Ovary (tissue), 10 donors: ENCODE measurements at places on chromosomes 5 and 9.

GRCh38 chr5:112862085-112862484, 998 bp downstream of the SRP19 start:
- DNase-seq, result no peak

DNA sequence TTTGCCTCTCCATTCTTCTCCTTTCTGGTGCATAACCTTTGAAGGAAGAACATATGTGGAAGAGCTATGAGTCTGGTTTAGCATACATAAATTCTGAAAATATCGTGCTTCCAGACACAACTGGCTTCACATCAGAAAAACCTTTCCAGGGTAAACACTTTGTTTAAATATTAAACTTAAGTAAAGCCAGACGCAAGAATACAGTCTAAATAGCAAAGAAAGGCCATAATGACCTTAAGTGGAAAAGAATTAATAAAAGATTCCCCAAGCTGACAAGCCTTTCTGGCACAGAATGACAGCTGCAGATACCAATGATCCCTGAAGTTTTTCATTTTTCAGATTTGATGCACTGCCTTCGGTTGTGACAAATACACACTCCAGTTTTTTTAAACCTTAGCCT, 13.5 kb upstream of the TSSK1B start:
- no peak for DNase-seq

- DNase-seq, result no peak
These were observed 103.3 kb downstream of the ZNF354C start for GRCh38 chr5:179163236-179164155.

GRCh38 chr9:96169901-96170300, 132.1 kb downstream of the HSD17B3 start:
- DNase-seq, result no peak

DNA sequence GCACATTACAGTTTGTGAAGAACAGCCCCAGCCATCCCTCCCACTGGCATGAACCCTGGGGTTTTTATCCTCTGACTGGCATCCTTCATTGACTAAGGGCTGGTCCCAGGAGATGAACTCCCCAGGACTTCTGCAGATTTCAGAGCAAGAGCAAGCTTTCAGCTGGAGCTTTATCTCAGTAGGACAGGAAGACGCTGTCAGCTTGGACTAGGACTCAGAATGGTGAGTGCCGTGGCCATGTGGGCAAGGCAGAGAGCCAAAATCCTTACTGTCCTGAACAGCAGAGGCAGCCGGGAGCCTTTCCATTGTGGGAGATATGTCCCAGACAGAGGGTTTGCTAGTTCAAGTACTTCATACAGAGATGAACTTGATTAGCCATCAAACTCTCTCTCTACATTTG, 3.2 kb upstream of the ACOT12 start:
- no peak for DNase-seq

- DNase-seq, result no peak
These were observed 448.4 kb downstream of the PSAT1 start for GRCh38 chr9:78745331-78745730.

GRCh38 chr5:148820461-148821395, 5.7 kb upstream of the ADRB2 start:
- DNase-seq, result no peak

DNA sequence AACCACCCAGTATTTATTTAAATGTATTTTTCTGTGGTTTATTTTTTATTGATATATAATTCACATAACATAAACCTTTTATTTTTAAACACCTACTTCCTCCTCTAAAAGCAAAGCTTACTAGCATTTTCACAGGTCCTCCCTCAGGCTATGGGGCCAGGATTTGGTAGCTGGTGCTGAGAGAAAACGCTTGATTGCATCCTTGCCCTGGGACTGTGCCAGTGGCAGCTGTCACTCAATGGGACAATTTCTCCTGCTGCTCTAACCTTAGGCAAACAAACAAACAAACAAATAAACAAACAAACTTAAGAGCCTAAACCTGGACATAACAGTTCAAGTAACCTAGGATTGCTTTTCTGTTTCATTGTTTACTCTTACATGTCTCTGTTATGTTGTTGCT, 102.7 kb downstream of the FOCAD start:
- DNase-seq, result no peak

- DNase-seq, result no peak
These were observed 54.0 kb downstream of the SLC22A5 start for GRCh38 chr5:132423438-132423898.

DNA sequence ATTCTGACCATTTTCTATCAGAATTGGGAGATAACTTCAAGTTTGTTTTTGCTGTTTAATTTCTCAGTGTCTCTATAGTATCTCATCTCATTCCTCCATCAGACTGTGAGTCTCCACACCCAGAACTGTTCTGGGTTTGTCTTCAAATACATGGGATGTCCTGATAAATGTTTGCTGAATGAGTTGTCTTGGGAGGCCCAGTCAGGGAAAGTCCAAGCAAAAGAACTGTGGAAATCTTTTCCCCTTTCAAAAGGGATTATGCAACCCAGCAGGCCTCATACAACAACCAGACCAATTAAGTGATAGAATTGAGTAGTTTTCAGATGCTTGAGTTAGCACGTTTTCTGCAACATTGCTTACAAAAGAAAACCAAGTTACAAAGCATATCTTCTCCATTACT, 324.4 kb downstream of the BRINP1 start:
- no peak for DNase-seq

DNA sequence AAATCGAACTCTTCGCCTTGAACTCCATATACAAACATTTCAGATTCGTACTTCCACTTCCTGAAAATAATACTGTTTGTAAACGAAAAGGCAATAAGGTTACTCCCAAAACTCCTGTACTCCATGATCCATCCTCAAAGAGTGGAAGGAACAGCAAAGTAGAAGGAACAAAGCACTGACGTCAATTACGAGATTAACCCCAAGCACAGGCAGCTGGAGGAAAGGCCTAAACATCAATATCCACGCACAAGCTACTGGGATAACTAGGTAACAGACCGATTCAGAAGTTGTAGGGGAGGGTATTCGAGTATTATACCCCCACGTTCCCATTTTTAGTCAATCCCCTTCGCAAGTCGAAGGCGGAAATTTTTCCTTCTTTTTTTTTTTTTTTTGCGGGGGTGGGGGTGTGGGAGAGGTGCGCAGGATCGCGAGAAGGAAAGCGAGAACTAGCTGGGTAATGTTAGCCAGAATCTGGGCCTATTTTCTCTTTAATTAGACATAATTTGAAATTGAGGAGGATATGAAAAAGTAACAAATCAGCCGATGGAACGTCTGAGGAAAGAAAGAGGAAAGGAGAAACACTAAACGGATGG, 909 bp downstream of the AFF4 start:
- DNase-seq, result no peak

DNA sequence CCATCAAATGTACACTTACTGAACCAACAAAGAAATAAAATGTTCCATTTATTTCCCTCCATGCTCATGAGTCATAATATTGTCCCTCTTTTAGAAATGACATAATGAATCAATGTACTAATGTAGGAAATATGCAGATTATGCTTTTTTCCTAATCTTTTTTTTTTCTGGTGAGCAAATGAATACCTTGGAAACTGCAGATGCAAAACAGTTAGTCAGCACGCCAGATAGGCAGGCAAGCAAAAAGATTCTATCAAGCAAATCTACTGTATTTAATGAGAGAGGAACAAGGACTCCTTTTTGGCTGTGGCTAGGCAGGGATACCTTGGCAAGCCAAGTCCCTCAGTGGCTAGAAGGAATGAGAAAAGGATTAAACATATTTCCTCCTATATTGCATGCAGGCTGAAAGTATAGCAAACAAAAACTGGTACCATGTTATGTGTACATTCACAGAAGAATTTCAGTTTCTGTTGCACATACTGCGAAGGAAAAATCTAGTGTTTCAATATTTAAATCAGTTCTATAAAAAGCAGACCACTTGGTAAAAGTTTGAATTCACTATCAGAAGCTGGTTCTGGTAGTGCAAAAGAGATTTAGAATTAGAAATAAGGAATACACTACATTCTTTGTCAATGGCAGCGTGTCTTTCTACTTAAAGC, 605.4 kb downstream of the TLE1 start:
- DNase-seq, result no peak

DNA sequence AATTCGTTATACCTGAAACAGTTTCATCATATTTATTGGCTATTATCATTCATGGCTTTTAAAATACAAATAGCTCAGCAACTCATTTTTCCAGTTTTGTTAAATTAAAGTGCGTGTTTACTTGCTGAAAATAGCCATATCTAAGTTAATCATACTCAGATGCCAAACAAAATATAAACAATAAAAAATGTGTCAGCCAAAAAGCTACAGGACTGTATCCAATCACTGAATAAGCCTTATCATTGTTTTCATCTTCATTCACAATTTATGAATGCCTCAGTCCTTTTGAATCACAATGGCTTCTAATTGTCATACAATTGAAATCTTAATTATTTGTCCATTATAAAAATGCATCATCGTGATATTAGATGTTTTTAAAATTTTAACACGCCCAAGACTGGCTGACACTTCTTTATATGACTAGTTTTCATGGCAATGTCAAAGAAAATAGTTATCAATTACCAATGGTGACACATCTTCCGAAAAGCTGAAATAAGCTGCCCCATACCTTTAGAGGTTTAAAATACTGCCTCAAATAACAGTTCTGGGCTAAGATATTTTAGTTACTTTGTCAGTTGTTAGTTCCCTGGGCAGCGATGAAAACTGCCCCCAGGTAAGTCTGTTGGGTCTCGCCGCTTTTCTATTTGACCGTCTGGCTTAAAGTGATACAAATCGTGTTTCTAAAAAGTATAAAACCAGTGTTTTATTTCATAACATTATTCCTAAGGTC, 1.8 kb downstream of the NFIB start:
- no peak for DNase-seq

GRCh38 chr5:149959406-149960236, 937 bp upstream of the SLC26A2 start:
- no peak for DNase-seq

DNA sequence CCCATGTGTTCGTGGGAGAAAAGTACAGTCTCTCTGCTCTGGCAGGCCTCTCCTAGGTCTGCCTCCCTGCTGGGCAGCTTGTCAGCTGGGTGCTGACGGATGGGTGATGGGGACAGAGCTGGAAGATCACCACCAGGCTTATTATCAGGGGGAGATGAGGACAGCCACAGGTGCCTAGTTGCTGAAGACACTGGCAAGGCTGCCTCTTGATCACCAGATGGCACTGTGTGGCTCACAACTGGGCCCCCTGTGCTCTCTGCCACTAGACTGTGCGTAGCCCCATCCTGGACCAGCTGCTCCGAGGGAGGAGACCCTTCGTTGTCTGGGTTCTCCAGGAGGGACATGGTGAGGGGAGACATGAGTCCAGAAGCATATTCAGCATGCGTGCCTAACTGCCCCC, 73.0 kb downstream of the KIF24 start:
- DNase-seq, result no peak

DNA sequence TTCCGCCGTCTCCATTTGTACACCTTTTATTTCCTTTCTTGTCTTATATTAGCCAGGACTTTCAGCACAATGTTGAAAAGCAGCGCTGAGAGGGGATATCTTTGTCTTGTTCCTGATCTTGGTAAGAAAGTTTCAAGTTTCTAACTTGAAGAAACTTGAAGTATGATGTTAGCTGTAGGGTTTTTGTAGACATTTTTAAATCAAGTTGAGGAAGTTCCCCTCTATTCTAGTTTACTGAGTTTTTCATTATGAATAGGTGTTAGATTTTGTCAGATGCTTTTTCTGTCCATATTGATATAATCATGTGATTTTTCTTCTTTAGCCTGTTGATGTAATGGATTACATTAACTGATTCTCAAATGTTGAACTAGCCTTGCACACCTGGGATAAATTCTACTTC, 425.7 kb downstream of the PIK3R1 start:
- no peak for DNase-seq

DNA sequence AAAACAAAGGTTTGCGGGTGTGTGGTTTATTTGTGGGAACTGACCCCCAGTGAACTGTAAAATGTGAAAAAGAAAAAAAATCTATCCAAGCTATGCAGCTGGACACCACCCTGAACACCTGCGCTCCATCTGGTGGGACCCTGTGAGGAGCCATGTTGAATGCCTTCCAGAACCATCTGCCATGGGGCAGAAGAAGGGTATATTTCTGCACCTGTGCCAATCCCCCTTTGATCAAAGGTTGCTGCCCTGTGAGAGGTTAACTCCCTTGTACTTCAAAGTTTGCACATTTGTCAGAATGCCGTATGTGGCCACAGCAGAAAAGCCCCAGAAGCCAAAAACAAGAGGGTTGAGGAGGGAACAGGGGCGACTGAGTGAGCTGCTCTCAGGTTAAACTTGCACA, 148.5 kb upstream of the ALDH1B1 start:
- DNase-seq, result no peak

- DNase-seq, result no peak
These were observed 28.4 kb downstream of the SLC12A2 start for GRCh38 chr5:128111818-128112448.

DNA sequence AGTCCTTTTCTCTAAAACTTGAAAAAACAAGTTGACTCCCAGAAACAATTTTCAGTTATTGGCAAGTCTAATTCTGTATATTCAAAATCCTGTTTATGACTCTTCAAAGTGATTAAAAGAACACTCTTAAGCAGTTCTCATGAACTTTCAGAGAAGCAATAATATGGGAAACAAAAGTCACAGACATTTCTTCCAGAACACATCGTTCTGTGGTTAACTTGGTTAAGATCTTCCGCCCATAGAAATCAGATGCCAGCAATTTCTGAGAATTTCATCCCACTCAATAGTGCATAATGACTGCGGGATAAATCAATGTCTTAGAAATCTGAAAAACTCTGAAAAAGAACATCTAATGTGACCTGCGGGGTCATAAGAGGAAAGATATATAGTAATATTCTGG, 300.5 kb downstream of the COX7C start:
- DNase-seq, result no peak

- DNase-seq, result no peak
These were observed 30.8 kb upstream of the RECK start for GRCh38 chr9:36005891-36006290.

DNA sequence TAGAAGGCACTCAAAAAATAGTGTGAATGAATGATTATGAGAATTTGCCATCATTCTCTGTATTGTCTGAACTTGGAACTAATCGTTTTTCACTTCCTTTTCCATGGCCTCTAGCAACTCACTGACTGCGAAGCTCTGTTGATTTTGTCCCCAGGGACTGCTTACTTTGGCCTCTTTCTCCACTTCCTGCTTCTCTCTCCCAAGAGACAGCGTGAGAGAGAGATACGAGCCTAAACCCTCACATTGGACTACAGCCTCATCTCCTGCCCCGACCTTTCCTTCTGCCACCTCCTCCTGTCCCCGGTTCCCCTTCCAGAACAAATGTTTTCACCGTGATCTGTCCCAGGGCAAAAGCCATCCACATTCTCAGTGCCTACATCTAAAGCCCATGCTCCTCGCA, 300.8 kb upstream of the PANK3 start:
- no peak for DNase-seq

DNA sequence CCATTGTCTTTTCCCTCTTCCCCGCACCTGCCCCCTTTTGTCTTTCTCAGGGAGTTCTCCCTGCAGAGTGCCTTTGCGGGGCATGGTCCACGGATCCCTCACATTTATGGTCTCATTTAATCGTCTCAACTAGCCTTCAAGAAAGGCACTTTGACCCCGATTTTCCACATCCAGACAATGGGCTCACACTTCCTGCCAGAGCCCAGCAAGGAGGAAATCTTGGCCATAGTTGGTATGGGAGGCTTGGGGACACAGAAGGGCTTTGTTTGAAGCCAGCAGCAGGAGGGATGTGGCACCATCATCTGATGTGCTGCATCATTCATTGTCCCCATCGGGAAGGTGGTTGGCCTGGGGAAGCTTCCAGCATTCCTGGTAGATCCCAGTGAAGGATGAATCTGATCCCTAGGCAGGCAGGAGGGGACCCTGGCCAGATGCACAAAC, 24.9 kb downstream of the GSN start:
- no peak for DNase-seq
